ENCODE measurements at places on chromosomes 6 and 20.

- H3K4me3 ChIP-seq = no peak overlapping the region
- no peaks in the 10 kb centered on the region for H3K36me3 ChIP-seq
- H3K27me3 ChIP-seq = no peaks in the 10 kb centered on the region
- DNase-seq = no peak
- no peak overlapping the region for H3K27ac ChIP-seq
Measured at GRCh38 chr6:97465877-97466561, 183.0 kb upstream of the MMS22L start.

DNA sequence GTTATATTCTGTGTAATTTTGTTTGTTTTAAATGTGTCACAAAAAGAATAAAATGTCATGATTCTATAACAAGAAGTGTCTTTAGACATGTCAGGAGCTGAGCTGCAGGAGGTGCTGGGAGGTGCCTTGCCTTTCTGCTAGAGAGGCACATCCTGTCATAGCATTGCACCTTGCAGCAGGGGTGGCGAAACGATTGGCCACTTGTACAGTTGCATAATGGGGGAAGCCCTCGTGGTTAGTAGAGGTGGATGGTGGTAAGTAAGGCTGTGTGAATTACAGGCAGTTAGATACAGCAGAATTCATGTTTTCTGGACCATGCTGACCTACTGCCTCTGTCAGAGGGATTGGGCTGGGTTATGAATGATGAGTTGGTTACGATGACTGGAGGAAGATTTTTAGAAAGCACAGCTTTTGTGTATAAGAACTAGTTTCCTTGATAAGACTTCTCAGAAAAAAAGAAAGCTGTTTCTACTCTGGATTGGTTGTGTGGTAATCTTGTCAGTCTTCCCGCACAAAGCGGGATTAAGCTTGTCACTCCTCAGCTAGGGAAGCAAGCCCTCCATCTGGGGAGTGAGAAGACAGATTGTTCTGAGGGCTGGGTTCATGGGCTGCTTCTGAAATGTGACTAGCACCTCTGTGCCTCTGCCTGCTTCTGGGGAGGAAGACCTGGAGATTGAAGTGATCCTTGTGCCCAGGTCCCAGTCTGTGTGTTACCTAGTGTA is 74.9 kb downstream of the FOXO3 start:
- peaks cover 30% of the 10 kb centered on the region for H3K4me1 ChIP-seq
- H3K4me3 ChIP-seq = no peak overlapping the region
- no peaks in the 10 kb centered on the region for H3K36me3 ChIP-seq
- H3K27me3 ChIP-seq = no peaks in the 10 kb centered on the region

GRCh38 chr6:137775227-137775626 is 91.8 kb upstream of the TNFAIP3 start:
- H3K36me3 ChIP-seq = no peaks in the 10 kb centered on the region
- H3K4me1 ChIP-seq = peaks cover 31% of the 10 kb centered on the region

- no peaks in the 10 kb centered on the region for H3K4me1 ChIP-seq
- H3K27ac ChIP-seq = no peak overlapping the region
- DNase-seq = no peak
- H3K27me3 ChIP-seq = no peaks in the 10 kb centered on the region
- no peak overlapping the region for H3K4me3 ChIP-seq
Measured at GRCh38 chr6:109396046-109396718, 13.9 kb upstream of the CD164 start.

DNA sequence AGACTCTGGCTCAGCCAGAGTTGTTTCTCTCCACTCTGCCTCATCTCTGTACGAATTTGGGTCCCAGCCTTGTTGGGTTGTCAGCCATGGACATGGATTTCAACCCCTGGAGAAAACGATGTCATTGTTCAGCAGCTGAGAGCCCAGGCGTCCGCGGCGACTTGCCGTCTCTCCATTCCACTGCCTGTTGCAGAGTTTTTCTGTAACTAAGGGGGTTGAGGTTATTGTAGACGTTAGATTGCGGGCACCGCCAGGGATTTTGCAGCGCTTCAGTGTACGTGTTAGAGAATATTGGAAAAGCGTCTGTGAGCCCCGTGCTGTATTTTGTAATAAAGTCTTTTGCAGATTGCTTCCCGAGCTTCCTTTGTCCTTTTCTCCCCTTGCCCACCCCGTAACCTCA is 13.1 kb upstream of the RBM38 start:
- no peak for DNase-seq
- H3K4me1 ChIP-seq = no peaks in the 10 kb centered on the region
- no peaks in the 10 kb centered on the region for H3K27me3 ChIP-seq
- H3K27ac ChIP-seq = no peak overlapping the region

GRCh38 chr6:163923658-163924411 is 509.3 kb downstream of the QKI start:
- H3K27ac ChIP-seq = no peak overlapping the region
- H3K36me3 ChIP-seq = no peaks in the 10 kb centered on the region
- no peaks in the 10 kb centered on the region for H3K27me3 ChIP-seq
- no peak for DNase-seq
- no peak overlapping the region for H3K4me3 ChIP-seq

- peaks cover 11% of the 10 kb centered on the region for H3K4me1 ChIP-seq
- no peaks in the 10 kb centered on the region for H3K36me3 ChIP-seq
- no peak for DNase-seq
- H3K27me3 ChIP-seq = peaks cover 1% of the 10 kb centered on the region
- no peak overlapping the region for H3K4me3 ChIP-seq
Measured at GRCh38 chr6:25695671-25696070, 43.7 kb downstream of the SCGN start.

DNA sequence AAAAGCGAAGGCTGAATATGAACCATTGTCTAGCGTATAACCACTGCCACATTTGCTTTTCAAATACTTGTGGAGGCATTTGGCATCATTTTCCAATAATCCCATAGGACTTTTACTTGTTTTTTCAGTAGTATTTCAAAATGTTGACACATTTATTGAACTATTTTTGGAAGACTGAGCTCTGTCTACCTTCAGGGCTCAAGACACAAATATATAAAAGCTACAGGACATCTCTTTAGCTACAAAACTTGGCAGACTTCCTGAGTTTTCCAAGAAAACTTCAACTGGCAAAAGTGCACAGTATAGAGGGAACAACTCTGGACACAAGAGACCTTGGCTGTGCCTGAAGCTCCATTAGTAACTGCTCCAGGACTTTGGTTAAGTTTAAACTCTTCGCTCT is 13.4 kb downstream of the EPB41L2 start:
- peaks cover 17% of the 10 kb centered on the region for H3K36me3 ChIP-seq
- no peak overlapping the region for H3K4me3 ChIP-seq
- peak overlapping the region; percentile 50 for H3K27ac ChIP-seq
- no peak for DNase-seq

DNA sequence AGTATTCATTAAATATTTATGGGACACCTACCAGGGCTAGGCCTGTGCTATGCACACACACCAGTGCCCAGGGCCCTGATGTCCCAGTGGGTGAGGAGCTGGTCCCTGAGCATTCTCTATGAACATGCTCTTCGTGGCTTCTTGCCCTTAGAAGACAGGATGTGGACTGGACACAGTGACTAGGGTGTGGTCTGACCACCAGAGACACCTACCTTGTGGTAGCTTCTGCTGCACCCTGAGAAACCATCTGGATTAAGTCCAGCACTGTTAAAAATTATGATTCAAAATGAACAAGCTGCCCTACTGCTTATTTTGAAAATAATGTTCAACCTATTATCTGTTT is 112.9 kb upstream of the RPS6KA2 start:
- DNase-seq = no peak
- H3K27me3 ChIP-seq = no peaks in the 10 kb centered on the region
- no peak overlapping the region for H3K4me3 ChIP-seq
- H3K36me3 ChIP-seq = no peaks in the 10 kb centered on the region
- peaks cover 30% of the 10 kb centered on the region for H3K4me1 ChIP-seq
- H3K27ac ChIP-seq = no peak overlapping the region

DNA sequence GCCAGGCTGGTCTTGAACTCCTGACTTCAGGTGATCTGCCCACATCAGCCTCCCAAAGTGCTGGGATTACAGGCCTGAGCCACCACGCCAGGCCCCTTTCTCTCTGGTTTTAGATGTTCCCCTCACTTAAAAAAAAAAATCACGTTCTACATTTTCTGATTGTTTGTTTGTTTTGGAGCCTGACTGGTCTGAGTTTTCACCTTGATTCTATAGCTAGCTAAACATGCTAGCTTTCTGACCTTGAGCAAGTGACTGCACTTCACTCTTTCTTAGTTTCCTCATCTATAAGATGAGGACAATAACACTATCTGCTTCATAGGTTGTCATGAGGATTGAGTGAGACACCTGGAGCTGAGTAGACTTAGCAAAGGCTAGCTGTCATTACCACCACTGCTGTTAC is 43.7 kb downstream of the SHLD1 start:
- no peak overlapping the region for H3K27ac ChIP-seq
- H3K4me1 ChIP-seq = peaks cover 2% of the 10 kb centered on the region
- no peaks in the 10 kb centered on the region for H3K27me3 ChIP-seq
- peaks cover 8% of the 10 kb centered on the region for H3K36me3 ChIP-seq

DNA sequence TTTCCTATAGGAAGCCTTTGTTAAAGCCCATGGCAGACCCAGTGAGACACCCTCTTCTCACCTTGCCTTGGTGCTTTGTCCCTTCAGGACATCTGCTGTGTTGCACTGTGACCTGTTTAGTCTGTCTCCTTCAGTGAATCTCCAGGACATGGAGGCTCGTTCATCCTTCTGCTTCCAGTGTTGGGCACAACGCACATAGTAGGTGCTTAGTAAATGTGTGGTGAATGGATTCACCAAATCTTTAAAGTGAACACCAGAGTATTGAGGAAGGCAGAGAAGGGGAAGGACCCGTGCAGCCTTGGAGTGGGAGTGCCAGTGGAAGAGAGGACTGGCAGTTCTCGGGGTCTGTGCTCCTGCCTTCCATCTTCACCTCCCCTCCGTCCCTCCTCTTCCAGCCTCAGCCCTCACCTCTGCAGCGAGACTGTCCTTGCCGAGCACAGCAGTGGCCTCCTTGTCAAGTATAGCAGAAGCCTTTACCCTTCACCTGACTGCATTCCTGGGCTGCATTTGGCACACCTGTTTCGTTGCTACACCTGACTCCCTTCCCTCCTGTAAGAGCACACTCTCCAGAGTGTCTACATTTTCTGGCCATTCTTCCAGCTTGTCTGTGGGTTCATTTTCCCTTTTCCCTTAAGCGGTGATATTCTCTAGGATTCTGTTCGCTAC is 49.2 kb downstream of the ARID1B start:
- DNase-seq = no peak
- no peak overlapping the region for H3K4me3 ChIP-seq
- H3K4me1 ChIP-seq = peaks cover 38% of the 10 kb centered on the region
- no peaks in the 10 kb centered on the region for H3K27me3 ChIP-seq
- H3K27ac ChIP-seq = no peak overlapping the region
- peaks cover 12% of the 10 kb centered on the region for H3K36me3 ChIP-seq

All from mesothelial cell of epicardium (in vitro differentiated cells).